ENCODE measurements at places on chromosomes 3 and 15.

DNA sequence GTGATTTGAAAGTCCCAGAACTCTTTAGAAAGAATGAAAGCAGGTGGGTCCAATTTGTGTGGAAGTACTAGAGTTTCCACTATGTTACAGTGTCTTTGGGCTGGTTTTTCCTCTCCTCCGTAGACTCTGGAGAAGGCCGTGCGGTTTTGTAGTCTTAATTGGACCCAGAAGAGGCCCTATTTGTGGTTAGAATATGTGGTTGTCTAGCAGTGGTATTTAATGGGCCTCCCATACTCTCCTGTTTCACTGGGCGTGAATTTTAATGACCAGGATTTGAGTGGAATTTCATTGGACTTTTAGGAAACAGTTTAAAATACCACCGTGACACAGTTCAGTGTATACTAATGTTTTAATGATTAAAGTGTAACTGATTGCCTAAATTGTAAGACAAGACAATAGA, 182.3 kb downstream of the BBX start:
- DNase-seq, result no peak

DNA sequence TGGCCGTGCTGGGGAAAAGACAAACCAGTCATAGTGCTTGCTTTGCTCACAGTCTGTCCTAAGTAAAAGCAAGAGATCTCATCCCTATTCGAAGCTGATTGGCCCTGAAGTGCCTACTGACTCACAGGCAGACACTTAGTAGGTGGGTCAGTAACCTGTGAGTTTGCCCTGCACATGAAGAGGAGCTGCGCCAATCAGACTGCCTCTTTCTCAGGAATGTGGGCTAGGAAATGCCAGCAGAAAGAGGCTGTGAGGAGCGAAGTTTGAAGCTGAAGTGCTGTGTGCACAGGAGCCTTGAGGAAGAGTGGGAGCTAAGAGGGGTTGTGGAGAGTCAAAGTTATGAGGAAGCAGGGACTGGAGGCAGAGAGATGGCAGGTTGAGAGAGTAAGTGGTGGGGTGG, 126.8 kb downstream of the IL20RB start:
- no peak for DNase-seq

GRCh38 chr15:28955160-28955992, 69.6 kb downstream of the APBA2 start:
- DNase-seq, result no peak

DNA sequence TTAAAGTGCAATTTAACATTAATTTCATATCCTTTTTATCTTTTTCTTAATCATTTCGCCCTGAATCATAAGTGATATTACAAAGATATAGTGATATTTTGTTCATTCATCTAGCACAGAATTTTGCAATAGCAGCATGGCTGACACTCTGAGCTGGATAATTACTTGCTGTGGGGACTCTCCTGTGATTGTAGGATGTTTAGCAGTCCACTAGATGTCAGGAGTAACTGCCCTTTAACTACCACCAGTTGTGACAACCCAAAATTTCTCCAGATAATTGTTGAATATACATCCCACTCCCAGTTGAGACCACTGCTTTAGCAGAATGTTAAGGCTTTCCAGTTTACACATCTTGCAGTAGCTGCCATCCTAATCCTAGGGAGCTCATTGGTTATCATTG, 196.8 kb upstream of the MBNL1 start:
- no peak for DNase-seq

DNA sequence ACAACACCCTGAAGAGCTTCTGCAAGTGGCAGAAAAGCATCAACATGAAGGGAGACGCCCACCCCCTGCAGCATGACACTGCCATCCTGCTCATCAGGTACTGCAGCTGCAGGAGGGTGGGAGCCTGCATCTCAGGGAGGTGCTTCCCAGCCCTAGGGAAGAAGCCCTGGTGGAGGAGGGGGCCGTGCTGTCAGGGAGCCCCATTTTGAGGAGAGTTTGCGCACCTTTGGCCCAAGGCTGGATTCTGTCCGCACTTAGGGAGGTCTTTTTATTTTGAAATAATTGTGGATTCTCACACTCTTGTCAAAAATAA, 42.1 kb downstream of the SAXO2 start:
- DNase-seq, result no peak

- DNase-seq, result no peak
Observed at GRCh38 chr15:74264081-74264501, 28.0 kb downstream of the CCDC33 start.

DNA sequence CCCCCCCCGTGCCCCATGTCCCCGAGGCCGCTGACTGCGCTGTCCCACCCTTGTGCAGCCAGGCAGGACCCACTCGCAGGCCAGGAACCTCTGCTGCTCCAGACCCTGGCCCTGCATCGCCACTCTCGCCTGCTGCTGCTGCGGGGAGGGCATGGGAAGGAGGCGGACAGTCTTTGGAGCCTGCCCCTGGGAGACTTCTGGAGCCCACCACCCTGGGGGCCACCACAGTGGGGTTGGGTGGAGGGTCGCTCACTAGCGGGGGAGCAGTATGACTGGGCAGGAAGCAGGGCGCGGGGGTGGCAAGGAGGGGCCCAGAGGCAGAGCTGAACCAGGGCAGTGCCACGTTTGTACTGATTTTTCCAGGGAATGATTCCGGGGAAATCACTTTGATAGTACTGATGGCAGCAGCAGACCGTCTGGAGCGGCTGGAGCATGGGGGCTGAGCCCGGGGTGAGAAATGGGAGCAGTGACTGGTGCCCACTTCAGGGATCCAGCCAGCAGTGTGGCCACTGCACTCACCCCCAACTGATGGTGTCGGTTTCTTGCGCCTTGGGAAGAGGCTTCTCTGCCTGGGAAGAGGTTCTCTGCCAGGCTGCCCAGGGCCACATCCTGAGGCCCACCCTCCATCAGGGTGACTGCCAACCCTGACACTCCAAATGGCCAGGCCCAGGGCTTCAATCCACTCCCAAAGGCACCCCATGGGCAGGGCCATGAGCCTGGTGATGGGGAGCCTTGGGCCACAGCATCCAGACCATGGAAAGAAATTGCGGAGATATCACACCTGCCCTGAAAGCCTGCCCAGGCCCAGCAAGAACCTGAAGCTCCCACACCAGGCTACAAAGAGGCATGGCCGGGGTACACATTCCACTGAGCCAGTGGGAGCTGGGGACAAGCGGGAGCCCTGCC, 53.7 kb downstream of the LSAMP start:
- DNase-seq, result no peak

- DNase-seq, result no peak
Observed at GRCh38 chr3:41698898-41699297, 263.0 kb downstream of the ULK4 start.

GRCh38 chr3:5116538-5116937, 5.6 kb upstream of the ARL8B start:
- no peak for DNase-seq

- no peak for DNase-seq
Observed at GRCh38 chr3:4534906-4535305, 41.8 kb downstream of the ITPR1 start.
